ENCODE measurements at places on chromosomes 11 and 22. TPM values are rescaled to one million over a fixed set of nuclear protein-coding genes. Genes with fewer than 3 reads are reported as not detected.

GPR152 gene
- polyA plus RNA-seq = not detected

DNA sequence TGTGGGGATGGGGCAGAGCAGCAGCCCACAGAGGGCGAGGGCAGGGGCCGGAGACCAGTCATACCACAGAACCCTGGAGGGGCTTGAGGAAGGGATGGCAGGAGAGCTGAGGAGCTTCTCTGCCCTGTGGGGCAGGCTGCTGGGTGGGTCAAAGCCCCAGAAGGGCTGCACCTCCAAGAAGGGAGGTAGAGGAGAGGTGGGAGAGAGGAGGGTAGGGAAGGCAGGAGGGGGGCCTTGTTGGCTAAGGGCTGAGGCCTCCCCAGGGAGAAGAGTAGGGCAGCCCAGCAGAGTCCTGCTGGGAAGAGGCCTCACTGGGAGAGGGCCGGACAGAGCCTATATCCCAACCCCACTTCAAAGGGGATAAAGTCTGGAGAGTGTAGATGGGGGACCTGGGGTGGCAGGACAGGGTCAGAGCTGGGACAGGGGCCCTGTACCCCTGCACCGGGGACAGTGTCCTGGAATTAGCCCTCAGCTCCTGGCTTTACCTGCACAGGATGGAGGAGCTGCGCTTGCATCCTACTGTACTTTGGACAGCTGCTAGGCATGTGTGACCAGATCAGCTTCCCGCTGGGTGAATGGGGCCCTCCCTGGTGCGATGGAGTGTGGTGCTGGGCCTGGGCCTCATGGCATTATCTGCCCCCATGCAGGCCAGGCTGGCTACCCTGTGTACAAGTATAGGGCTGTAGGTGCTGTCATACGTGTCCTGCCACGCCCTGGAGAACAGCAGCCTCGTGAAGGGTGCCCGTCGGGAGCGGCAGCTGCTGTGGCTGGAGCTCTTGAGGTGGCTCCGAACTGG lies 7.3 kb downstream of the DGCR6L start:
- DNase-seq = no peak

GRCh38 chr11:27395556-27396258 lies 32.7 kb upstream of the CCDC34 start:
- DNase-seq = peak; percentile 29

DNA sequence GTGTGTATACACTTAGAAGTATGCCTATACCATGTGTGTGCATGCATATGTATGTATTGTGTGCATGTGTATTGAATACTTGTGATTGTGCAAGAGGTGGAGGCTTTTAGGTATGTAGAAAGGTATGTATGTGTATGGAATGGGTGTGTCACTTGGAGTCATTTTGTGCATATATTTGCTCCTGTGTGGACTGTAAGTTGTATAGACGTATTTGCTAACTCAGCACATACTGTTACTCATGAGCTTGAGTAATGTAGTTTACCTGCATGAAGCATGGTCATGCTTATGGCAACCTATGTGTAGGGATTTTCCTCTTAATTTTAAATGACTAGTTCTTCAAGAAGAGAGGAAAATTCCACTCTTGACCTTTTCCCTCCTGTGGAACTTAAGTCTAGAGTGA lies 507.6 kb upstream of the LARGE1 start:
- DNase-seq = no peak

DNA sequence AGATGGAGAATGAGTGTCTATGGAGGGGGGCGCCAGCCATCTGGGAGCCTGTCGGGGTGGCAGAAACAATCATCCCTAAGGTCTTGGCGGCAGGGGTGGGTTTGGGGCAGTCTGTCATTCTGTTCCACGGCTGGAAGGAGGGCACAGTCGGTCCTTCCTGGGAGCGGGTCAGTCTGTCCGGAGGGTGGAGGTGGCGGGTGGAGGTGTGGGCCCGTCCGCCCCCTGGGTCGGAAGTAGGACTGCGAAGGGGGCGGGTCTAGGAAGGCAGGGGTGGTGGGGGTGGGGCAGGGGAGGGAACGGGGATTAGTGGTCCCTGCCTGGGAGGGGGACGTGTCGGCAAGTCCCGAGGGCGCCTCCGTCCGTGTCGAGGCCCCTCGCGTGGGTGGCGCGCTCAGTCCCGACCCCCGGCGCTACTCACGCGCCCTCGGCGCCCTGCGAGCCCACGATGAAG lies 461 bp downstream of the TBC1D10A start:
- no peak for DNase-seq

SLC17A6 gene
- not detected for polyA plus RNA-seq

DNA sequence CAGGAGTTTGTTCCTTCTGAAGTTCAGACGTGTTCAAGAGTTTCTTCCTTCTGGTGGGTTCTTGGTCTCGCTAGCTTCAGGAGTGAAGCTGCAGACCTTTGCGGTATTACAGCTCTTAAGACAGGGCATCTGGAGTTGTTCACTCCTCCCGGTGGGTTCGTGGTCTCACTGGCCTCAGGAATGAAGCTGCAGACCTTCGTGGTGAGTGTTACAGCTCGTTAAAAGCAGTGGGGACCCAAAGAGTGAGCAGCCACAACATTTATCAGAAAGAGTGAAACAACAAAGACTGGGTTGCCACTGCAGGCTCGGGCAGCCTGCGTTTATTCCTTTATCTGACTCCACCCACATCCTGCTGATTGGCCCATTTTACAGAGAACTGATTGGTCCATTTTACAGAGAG lies 373.1 kb downstream of the ETS1 start:
- no peak for DNase-seq

- no peak for DNase-seq
These were observed 1.9 kb upstream of the EMID1 start for GRCh38 chr22:29203488-29204454.

CHRM1 gene
- not detected for polyA plus RNA-seq

DNA sequence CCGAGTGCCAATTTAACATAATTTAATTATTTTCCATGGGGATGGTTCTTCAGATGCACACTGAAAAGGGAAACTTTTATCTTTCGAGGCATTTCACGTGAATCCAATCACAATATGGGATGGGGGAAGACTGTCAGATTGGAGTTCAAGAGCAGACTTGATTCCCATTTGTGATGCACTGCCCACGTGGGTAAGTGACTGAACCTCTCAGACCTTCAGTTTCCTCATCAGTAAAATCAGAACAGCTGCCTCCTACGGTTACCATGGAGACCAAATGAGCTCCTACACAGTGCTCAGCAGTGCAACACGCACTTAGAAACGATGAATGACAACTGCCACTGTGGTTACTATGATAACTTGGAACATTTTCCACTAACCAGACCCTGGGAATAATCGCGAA lies 21.7 kb downstream of the KIAA0930 start:
- no peak for DNase-seq

DNA sequence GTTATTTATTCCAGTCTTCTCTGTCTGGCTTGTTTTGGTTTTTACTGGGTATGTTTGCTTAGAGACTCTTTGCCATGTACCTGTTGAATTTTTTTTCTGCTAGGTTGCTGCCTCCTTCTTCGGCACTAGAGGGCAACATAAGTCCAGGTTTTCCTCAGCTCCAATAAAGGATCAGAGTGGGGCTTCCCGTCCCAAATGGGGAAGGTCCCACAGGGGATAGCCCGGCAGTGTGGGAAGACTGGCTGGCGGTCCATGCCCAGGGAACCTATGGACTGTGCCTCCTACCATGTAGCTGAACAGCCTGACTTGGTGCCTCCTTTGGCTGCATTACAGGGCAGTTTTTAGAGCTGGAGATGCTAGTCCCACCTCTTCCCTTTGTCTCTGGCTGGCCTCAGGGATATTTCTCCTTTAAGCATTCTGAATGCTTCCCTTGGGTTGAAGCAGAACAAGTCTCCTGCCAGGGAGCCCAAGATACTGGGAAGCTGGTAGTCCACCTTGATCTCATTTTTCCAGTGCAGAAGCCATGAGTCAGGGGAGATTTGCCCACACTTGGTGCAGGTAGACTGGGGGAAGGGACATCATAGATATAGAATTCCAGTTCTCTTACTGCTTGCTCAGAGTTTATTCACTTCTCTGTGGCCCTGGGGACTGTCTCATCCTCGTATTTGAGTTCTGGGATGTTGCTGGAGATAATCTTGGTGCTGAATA lies 60.2 kb downstream of the BRD1 start:
- DNase-seq = no peak

- DNase-seq = no peak
These were observed 78.9 kb downstream of the ZBTB16 start for GRCh38 chr11:114138411-114138810.

GRCh38 chr11:61505106-61505505 lies 3.4 kb upstream of the LRRC10B start:
- no peak for DNase-seq

GRCh38 chr22:20136603-20136873 lies 4.9 kb downstream of the ZDHHC8 start:
- no peak for DNase-seq

GRCh38 chr11:86035920-86036319 lies 33.0 kb downstream of the PICALM start:
- DNase-seq = no peak

- no peak for DNase-seq
These were observed 3.9 kb upstream of the PLA2G3 start for GRCh38 chr22:31144223-31144622.

RAB38 gene
- 6.9 TPM for polyA plus RNA-seq

DNA sequence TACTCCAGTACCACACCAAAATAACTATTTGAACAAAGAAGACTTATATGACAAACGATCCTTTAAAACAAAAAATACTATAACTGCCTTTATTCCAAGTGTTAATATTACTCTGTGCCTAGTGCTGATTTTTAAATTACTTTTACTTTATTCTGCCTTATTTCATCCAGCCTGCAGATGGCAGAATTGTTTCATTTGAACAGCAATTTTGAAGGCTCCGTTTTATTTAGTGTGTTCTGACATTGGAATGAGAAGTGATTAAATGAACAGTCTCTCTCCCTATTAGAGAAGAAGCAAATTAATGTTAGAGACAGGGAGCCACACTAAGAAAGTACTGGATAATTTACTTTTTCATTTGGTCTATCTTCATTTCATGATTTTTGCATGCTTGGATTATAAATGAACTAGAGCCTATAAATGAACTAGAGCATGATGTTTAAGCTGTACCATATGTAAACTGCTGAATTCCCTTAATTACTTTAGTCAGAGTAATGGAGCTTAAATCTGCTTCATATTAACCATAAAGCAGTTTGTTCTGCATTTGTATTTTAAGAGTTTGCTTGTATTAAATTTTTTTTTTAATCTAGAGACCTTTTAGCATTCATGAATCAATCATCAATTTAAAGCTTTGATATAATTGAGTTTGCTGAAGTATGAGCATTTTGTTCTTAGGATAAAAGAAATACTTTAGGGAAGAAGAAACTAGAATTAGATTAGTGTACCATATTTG lies 9.8 kb downstream of the PDHX start:
- DNase-seq = no peak

IRF7 gene
- polyA plus RNA-seq = 4.2 TPM

DNA sequence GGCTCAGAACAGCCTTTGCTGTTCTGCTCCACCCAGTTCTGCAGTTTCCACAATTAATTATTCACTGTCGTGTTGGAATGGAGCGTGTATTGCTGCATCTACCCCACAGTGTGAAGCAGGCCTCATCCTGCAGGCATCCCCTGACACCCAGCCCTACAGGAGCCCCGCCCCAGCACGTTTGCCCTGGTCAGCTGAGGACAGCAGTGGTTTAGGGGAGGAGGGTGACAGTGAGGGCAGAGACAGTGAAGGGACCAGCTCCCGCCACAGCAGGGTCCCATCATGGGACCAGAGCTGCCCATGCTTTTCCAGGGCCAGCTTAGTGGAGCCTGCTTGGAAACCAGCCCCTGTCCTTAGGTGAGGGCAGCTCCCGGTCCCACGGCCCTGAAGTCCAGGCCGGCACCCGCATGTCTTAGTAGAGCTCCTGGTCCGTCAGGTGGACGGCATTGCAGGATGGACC lies 273.0 kb downstream of the TBC1D22A start:
- no peak for DNase-seq

GRCh38 chr11:13367115-13367514 lies 89.5 kb downstream of the BMAL1 start:
- no peak for DNase-seq

GRCh38 chr11:117126223-117126965 lies 17.7 kb upstream of the PAFAH1B2 start:
- DNase-seq = no peak

DNA sequence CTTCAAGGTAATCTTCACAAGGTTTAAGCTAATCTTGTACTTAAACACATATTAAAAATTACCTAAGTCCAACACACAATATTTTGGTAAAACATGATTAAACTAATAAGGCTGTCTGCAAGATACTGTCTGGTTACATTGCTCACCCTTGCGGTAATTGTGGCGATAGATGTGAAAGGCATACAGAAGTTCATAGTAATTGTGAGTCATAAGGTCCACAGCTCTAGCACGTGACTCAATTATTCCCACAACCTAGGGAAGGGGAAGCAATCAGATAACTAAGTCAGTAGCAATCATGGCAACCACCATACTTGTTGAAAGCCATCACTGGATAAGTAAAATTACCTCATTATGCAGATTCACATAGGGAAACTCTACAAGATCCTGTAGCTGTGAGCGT lies 30.5 kb upstream of the FNBP4 start:
- no peak for DNase-seq

- no peak for DNase-seq
These were observed 13.3 kb downstream of the TMEM258 start for GRCh38 chr11:61778920-61779650.

DDX10 gene
- 15.8 TPM for polyA plus RNA-seq

DNA sequence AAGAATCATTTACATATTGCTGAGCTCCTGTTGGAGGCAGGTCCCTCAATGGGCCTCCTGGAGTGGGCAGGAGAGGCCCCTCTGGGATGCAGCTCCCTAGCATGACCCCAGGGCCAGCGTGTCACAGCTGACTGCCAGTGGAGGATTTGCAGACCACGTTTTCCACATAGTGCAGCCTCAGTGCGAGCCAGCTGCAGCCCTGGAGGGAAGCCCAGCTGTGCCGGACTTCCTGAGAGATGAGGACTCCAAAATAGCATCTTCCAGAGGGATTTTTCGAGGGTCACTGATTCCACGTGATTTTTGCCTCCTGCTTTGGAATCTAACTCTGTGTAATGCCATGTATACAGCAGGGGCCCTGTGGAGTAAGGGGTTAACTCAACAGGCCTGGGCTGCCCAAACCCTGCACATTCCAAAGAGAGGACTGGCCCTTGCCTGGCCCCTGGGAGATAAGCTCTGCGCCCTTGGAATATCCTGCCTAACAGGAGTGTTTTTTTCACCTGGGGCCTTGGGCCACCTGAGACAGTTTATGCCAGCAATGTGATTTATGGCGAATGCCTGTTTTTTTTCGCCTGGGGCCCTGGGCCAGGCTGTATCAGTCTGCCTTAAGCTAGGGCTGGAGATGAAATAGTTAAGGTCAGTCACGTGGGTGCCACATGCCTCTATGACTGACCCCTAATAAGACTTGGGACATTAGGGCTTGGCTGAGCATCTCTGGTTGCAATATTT lies 47.4 kb downstream of the RPS6KA4 start:
- no peak for DNase-seq

PARVA gene
- polyA plus RNA-seq = 147 TPM

- no peak for DNase-seq
These were observed 1.5 kb downstream of the MS4A8 start for GRCh38 chr11:60700689-60701468.

PACS1 gene
- 34.3 TPM for polyA plus RNA-seq

KCTD17 gene
- polyA plus RNA-seq = 19.1 TPM

- DNase-seq = no peak
These were observed 521.9 kb downstream of the INSC start for GRCh38 chr11:15636521-15637089.

All from BJ (cell line).